ENCODE measurements at places on chromosomes 5 and 9.

DNA sequence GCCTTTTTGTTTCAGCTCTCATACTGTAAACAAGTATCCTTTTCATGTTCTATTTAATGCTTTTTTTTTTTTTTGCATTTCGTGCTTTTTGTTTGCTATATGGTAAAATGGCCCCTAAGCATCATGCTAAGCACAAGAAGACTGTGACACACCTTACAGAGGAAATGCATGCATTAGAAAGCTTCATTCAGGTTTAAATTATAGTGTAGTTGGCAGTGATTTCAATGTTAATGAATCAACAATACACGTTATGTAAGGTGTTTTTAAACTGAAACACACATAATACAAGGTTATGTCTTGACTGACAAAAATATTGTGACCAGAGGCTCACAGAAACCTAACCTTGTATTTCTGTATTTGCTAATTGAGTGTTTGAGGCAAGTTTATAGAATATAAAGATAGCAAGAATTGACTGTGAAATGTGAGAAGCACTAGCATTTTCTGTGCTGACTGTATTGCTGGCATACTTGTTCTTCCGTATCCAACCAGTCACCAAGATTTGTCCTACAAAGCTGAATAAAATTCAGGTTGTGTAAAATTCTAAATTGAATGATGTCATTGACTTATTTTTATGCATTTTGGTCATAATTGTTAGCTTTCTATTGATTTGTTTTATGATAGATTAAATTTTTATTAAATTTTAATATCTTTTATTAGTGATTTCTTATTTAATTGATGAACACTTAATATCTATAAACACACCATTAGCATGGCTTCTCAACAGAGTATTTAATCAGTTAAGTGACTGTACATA is 4.1 kb downstream of the CFAP95 start:
- no peak for DNase-seq

DNA sequence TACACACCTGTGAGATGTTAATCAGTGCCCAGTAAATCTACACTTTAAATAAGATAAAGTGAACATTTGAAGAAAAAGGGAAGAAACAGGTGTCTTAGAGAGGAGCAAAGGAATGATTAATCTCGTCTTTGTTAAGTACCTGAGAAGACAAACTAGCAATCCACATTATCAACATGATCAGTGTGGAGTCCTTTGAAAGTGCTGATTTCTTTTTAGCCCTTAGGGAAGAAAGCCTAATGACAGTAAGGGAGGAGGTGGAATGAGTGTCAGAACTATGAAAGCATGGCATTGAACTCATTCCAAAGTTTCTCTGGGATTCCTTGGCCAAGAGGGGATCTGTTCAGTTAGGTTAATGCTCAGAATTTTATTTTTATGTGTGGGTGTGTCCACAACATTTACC is 1109.0 kb upstream of the ACO1 start:
- no peak for DNase-seq

GRCh38 chr5:139726248-139726647 is 69.4 kb upstream of the PSD2 start:
- DNase-seq = no peak

GRCh38 chr5:59093329-59093728 is 510.5 kb downstream of the RAB3C start:
- DNase-seq = no peak

DNA sequence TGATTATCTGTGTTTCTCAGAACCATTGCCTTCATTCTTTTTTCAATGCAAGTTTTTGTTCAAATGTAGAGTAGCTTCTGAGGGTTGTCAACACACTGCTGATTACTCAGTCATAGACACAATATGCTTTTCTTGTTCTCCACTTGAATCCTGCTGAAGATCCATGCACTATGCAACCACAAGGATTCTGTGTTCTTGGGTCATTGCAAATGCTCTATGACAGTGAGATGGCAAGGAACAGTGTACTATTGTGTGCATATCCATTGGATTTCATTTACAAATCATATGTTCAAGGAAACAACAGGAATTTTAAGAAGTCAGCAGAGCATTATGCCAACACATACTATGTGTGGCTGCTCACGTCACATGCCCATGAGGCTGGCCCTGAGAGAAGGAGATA is 1590.2 kb downstream of the EFNA5 start:
- no peak for DNase-seq

DNA sequence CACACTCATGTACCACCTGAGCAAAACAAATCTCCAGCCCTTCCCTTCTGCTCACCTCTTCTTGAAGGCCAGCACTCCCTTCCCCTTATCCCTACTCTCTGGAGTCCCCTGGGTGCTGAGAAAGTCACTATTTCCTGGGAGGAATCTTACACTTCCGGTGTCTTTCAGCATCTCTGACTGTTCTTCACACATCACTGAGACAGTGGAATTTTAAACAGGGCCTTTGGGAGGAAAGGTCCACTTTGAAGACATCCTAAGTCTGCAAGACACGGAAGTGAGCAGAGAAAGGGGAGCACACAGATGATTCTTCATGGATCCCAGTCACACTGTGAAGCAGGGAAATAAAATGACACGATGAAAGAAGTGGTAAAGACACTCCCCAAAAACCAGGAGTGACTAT is 25.6 kb downstream of the FRMD3 start:
- DNase-seq = no peak

DNA sequence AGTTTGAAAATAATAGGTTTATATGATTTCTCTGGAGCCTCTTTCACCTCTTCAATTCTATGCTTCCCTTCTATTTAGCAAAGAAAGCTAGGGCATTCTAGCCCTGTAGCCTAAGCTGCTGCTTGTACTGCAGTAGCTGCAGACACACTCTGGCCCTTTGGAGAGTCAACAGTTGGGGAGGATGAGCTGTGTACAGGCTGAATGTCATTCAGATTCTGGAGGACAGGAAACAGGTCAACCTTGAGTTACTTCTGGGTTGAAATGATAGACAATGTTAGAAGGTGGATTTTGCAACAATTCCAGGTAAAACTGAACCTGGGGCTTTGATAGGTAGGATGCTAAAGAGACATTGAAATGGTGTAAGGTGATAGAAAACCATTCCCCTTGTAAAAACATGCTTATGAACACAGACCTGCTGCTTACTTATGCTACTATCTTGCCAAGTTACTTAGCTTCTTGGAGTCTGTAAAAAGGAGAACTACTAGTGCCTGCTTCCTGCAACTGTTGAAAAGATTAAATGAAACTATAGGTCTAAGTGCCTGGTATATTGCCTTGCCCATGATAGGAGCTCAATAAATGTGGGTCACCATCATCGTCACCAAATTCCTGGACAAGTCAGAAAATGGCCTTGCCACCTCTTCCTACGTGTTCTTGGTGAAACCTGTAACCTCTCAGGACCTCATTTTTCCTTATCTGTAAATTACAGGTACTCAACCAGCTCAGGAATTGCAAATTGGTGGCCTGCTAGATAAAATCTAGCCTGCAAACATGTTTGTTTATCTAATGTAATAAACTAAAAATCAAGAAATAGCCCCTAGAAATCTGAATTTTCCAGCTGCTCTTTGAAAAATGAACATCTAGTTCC is 83.7 kb downstream of the GALNT10 start:
- DNase-seq = no peak

DNA sequence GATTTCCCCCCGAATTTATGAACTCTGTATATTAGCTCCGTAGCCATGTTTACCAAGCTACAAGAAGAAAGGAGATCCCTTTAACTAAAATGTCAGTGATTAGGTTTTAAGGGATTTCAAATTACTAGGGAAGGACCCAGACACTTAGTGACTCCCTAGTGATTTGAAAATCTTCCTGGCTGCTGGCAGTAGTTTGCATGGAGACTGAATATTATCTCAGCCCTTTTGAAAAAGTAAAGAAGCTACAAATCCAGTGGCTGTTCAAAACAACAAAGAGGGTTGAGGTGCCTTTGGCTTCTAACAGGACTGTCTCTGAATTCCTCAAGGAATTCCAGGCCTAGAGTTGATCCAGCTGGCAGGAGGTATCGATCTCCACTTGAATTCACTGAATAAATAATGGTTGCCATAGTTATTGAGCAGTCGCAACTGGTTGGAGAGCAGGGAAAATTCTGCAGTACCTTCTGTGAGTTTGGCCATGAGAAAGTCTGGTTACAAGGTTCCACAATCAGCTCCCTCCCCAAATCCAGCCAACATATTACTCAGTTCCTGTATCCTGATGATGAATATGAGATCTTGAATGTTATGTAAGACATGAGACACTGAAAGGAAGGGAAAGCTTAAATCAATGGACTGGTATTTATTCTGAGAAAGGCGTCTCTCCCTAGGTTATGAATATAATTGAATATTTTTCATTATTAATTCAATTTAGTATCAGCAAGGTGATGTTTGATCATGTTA is 37.7 kb downstream of the NR4A3 start:
- no peak for DNase-seq

DNA sequence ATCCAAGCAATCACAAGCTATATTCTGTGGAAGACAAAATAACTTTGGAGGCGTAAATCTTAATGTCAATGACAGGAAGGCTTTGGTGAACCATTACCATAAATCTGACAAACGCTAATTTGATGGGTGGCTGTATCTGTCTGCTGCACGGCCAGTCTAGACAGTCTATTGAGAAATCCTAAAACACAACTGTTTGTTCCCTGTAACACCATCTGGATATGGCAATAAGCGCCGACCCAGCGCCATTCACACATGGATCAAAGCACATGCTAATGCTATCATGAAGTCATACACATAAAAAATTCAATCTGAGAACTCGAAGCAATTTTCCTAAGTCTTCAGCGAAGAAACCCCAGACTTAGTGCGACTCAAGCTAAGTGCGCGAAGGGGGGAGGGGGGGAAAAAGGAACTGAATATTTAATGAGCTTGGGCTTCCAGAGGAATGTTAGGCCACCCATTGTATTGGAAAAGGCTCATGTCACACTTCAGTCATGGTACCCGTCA is 95.1 kb downstream of the ARL15 start:
- DNase-seq = no peak

GRCh38 chr9:76200745-76201144 is 193.5 kb downstream of the RFK start:
- no peak for DNase-seq

- DNase-seq = no peak
These were observed 3.1 kb downstream of the TOR1B start for GRCh38 chr9:129806061-129806460.

DNA sequence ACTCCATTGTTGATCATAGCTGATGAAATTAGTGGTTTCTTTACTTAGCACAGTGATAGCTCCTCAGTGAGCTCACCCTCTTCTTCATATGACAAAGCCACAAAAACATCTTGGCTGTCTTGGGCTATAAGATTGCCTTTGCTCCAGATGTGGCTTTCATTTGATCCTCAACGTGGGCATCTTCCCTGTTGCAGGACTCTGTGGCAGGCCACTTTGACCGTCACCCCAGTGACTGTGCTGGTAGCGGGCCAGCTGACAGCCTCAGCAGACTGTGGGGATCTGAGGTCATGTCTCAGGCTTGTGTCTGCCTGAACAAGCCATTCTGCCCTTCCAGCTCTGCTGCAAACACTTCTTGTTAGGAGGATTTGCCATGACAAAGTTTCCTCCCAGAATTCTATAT is 422.2 kb downstream of the NR2F1-AS1 start:
- DNase-seq = no peak

DNA sequence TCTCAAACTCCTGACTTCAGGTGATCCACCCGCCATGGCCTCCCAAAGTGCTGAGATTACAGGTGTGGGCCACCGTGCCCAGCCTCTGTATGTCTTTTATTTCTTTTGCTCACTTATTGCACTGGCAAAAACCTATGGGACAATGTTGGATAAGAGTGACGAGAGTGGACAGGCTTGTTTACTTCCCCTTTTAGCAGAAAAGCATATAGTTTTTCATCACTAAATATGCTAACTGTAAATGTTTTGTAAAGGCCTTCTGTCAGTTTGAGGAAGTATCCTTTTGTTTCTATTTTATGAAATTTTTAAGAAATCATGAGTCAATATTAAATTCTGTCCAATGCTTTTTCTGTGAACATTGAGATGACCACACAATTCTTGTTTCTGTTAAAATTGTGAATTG is 103.3 kb downstream of the AUH start:
- no peak for DNase-seq

- DNase-seq = no peak
These were observed 3.8 kb downstream of the PRRX2 start for GRCh38 chr9:129669141-129669718.

DNA sequence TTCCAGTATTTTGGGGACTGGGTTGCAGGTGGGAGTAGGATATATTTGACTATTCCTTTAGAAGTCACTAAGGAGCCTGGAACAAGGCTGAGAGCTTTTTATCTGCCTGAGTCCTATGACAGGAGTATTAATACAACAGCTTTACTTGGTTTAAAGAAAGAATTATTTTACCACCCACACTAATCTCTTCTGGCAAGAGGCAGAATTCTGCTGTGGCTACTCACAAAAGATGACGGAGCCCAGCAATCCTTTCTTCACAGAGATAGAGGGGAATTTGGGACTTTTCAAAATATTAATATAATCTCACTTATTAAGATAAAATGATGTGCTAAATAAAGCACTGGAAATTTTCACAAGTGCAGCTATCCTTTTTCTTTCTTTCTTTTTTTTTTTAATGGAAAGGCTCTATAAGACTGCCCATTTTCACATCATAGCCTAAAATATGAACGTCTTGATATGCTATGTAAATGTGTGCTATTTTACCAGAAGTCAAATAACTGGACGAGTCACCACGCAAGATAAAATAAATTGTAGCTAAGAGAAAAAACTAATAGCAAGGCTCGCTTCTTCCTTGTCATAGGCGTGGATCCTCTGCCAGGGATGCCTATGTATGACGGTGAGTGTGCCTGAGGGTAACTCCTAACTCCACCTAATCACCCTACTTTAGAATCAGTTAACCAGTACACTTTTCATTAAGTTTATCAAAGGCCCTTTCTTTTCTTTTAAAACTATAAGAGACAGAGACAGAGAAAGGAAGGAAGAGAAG is 76.3 kb downstream of the ZNF608 start:
- no peak for DNase-seq

DNA sequence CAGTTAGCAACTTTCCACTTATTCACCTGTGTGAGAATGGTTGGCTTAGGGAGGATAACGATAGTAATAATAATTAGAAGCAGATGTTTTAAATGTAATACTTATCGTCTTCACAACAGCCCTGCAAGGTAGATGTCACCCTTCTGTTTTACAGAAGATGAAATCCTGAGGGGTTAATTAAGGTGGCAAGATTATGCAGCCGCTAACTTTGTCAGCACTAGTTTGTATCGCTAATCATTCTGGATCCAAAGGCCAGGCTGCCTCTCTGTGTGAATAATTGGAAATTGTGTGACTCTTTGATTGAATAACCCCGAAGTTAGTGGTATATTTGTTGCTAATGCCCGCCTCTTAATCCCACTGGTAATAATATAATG is 635 bp downstream of the IFT74 start:
- no peak for DNase-seq

Data from CD4-positive, alpha-beta T cell treated with Interleukin-17A for 1 hour (primary cell).